ENCODE measurements at places on chromosomes 3 and 15.

DNA sequence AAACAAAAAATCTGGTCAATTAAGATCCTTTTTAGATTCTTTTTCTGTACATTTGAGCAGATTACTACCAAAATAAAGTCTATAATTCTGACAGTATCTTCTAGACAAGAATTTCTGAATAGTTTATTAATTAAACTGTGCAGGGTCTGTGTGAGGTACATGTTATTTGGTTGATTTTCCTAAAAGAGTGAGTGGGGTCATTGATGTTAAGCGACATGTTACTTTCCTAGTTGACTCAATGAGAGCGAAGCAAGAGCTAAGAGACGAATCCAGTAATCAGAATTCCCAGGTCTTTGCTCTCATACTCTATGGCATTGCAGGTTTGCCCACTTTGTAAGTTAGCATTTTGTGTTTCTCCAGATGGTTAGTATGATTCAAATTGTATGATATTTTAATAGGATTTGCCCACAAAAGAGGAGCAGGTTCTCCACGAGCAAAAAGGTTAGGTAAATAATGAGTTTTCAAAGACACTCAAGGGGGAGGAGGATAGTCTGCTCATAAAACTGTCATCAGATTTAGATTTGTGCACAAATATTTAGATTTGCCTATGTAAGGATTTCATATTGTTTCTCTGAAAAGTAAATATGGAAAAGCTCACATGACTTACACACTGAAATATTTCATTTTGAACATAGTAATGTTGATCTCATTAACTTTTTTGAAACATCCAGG lies 217.2 kb upstream of the CGNL1 start:
- DNase-seq: no peak

DNA sequence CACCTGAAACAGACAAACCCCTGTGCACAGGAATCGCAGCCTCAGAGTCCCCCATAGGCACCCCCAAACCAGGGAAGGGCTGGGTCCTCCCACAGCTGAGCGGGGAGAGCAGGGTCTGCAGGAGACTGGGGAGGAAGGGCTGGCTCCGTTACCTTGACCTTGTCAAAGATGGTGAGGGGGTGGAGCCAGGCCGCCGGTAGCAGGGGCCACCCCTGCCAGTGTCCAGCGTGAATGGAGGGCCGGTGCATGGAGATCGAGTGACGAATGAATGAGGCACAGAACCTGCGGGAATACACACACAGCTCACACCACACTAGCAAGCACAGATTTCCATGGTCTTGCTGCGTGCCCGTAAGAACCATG lies 102.2 kb downstream of the TMEM266 start:
- no peak for DNase-seq

- DNase-seq: peak; percentile 87
Observed at GRCh38 chr3:138923531-138923994, 23.4 kb downstream of the FOXL2 start.

- DNase-seq: peak; percentile 18
Observed at GRCh38 chr15:69491038-69491505, 38.5 kb downstream of the RPLP1 start.

DNA sequence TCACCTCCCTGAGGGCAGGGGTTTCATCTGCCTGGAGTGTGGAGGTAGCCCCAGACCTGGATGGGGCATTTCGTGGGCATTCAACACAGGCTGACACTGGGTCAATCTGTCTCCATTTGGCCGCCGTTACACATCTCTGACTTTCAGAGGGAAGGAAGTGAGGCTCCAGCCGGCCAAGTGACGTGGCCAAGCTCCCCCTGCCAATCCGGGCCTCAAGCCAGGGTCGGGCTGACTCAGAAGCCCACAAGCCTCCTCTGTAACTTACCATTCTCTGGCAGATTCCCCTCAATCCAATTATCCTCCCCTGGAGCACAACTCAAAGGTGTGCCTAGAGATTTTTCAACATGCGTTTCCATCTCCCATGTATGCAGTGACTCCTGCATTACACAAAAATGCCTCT lies 227.6 kb downstream of the KLF13 start:
- peak; percentile 47 for DNase-seq

- DNase-seq: peak; percentile 35
Observed at GRCh38 chr15:88385078-88385700, 82.0 kb downstream of the MRPL46 start.

DNA sequence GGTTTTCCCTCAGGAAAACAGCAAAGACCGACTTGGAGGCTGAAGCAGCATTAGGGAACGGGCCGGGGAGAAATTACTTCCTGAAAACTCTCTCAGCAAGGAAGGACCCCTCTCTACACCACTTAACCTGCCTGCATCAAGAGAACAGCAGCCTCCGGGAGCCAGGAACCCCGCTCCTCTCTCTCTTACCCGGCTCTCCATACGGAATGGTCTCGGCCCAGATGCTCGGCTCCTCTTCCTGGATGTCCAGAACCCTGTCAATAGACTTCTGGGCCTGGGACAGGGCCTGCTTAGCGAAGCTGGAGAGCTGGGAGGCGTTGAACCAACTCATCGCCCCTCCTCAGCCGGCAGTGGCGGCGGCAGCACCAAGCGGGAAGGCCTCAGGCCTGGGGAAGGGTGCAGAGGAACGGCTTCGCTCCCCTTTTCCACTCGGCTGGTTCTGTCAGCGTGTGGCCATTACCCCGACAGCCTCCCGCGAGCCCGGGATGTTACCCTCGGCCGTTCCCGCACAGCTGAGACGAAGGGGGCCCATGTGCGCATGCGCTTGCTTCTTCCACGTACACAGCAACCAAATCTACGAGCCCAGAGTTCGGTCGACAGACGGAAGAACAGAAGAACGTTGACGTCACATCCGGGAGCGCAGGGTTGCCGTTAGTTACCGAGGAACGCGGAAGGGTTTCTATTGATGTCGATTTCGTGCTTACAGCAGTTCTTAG lies at the start of gene TMF1:
Gene TMF1 (minus strand): TSS at position 578 of the 716 bp plus-strand sequence. CDS start 247 bp downstream, at position 331.
- DNase-seq: peak; percentile 99

GRCh38 chr15:60213377-60214000 lies 184.3 kb downstream of the ANXA2 start:
- no peak for DNase-seq

DNA sequence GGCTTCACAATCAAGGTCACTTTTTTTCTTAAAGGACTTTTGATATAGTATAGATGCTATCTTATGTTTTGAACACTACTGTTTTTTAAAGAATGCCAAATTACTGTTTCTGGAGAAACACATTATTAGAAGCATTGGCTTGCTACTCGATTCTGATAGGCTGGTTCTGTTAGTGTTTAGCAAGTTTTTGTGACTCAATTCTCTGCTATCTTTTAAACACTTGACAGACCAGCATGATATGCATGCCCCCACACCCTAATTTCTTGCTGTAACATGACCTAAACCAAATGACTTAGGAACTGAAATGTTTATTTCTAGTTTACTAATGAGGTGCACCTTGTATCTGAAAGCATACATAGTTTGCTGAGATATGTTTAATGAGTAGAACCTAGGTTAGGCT lies 5.5 kb upstream of the IL20RB start:
- DNase-seq: no peak

GRCh38 chr15:43521419-43521818 lies 4.0 kb downstream of the MAP1A start:
- DNase-seq: no peak

DNA sequence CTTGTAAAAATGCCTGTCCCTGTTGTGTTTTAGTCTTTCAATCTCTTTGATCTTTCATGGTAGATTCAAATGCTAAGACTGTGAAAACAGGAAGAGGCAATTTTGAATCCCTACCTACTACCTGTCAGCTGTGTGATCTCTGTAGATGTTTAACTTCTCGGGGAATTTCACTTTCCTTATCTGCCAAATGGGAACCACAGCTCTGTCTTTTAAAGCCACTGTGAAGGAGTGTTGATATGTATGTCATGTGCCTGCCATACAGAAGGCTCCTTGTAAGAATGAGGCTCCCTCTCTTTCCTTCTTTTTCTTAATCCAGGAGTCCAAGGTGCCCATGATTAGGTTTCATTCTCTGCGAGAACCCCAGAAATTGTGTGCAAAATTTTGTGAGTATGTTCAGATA lies 139.6 kb upstream of the ADAMTS9 start:
- no peak for DNase-seq

- peak; percentile 65 for DNase-seq
Observed at GRCh38 chr15:101501703-101502373, 12.3 kb upstream of the PCSK6 start.

- DNase-seq: peak; percentile 50
Observed at GRCh38 chr3:137222736-137223225, 265.0 kb downstream of the IL20RB start.

DNA sequence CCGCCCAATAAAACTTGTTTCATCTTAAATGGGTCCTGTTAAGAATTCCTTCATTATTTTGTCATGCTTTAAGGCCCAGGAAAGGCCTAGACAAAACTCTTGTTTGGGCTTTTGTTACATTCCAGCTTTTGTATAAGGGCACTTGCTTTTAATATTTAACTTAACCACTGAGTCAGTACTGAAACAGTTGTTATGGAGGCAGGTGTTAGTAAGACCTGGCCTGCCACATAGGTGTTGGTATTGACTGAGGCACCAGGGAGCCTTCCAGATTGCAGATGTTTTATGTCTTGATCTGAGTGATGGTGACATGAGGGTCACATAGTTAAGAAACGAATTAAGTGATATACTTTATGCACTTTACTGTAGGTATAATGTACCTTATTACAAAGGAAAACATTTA lies 274.9 kb upstream of the TGFBR2 start:
- no peak for DNase-seq

DNA sequence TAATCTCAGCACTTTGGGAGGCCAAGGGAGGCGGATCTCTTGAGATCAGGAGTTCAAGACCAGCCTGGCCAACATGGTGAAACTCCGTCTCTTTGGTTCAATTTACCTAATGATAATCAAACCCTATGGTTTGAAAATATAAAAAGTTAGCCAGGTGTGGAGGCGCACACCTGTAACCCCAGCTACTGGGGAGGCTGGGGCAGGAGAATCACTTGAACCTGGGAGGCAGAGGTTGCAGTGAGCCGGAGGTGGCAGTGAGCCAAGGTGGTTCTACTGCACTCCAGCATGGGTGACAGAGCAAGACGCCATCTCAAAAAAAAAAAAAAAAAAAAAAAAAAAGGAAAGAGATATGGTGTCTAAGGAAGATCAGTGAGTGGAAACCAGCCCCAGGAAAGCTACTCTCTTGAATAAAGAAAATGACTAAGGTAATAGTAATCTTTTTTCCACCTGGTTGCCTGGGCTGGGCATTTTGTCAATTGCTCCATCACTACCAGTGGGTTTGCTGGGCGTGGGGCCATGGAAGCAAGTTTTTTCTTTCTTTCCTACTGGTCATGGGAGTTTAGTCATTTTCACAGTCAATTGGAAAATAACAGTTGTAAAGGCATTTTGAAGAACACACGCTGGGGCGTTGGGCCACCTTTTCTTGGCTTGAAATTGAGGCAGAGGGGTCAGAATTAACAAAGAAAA lies 387.6 kb upstream of the RGMA start:
- no peak for DNase-seq

DNA sequence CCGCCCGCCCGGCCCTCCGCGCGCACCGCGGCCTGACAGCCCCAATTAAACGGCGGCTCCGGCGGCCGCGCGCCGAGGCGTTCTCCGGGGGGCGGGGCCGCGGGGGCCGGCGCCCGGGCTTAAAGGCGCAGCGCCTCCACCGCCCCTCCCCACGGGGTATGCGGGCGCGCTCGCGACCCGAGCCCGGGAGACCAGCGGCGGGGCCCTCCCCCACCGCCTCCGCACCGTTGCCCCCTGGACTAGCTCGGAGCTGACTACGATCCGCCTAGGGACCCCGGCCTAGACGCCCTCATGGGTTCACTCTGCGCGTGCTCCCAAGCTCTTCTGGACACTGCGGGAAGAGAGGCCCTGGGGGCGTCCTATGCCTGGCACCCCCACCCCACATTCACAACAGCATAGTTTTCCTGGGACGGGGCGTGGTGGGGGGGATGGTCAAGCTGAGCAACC lies at the start of gene DUSP7:
Gene DUSP7 (minus strand): TSS at position 51 of the 447 bp plus-strand sequence. CDS start 205 bp downstream, outside the sequence.
- peak; percentile 77 for DNase-seq

GRCh38 chr15:42053010-42053409 lies 32.2 kb upstream of the PLA2G4E start:
- no peak for DNase-seq

GRCh38 chr3:155282385-155283091 lies 10.9 kb downstream of the STRIT1 start:
- DNase-seq: no peak

DNA sequence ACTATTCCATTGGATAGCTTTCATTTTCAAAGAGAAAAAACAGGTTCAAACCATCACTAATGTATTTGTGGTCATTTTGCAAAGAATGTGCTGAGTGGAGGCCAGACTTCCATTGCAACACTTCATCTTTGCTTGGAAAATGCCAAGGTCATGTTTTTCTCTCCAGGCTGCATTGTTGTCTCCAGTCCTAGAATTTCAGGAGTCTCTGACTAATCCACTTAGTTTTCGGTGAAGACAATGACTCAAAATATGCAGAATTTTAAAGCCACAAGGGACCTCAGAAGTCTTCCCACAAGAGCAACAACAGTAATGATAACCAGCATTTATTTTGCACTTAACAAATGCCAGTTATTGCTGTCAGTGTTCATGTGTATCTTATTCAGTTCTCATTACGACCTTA lies 277.0 kb downstream of the RYR3 start:
- no peak for DNase-seq

DNA sequence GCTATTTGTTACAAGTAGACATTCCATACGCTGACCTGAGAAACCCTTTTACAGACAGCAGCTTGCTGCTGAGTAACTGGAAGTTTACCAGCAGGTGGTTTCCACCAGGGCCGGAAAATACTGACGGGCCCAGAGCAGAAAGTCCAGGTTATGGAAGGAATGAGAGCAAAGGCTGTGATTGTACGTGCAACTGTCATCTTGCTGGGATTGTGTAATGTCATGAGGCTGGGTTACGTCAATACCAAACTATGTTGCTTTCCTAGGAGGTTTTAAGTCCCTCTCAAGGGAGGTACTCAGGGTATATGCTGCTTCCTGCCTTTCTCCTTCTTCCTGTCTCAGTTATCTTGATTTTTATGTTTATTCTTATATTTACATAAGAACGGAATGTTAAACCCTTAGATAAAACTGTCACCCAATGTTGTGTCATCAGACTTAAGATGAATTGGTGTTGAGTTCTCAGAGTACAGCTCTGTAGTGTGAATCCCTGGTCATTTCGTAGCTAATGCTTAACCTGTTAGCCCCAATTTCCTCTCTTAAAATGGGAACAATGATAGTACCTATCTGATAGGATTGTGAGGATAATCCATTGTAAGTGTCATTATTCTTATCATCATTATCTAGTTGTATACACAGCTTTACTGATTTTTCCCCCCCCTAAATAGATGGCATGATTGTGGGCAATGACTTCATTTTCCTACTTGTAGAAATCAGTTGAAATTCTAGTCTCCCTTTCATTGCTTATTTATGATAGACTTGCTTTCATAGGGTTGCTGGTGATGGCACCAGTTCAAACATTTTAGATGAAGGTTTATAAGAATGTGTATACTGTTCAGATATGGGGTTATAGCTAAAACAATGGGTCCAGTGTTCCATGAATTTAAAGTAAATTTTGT lies 101.4 kb downstream of the FNDC3B start:
- no peak for DNase-seq

DNA sequence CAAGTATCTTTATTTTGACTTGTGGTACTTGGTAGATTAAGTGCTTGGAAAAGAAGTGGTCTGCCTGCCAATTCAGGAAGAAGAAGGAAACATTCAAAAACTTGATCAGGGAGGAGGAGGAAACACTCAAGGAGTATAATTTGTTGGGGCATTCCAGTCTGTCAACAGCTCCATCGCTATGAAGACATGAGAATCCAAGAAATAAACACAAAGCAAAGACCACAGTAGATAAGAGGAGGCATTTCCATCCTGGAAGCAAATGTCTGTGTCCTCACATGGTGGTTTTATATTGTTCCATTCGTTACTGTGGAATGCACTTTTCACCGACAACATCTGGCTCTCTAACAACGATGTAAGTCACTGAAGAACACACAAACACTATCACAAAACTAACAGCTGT lies 176.1 kb upstream of the FRMD4B start:
- DNase-seq: no peak

- DNase-seq: no peak
Observed at GRCh38 chr3:130760922-130761321, 14.3 kb upstream of the PIK3R4 start.
